A549 treated with dexamethasone at 1 μM for 4 hours (cell line): ENCODE measurements at places on chromosomes 16 and 17. TPM values are rescaled to one million over a fixed set of nuclear protein-coding genes. Genes with fewer than 3 reads are reported as not detected.

SMIM22 gene
- not detected in 5 replicates for total RNA-seq

ABCA9 gene
- 0.01 to 0.02 TPM in 2 of 5 replicates, not detected in the others for total RNA-seq

KRT13 gene
- total RNA-seq: 0.11 to 0.51 TPM (median 0.18 TPM) in 5 replicates

KRTAP1-1 gene
- total RNA-seq: not detected in 5 replicates

CBX1 gene
- 78.0 to 98.7 TPM (median 84.0 TPM) in 5 replicates for total RNA-seq

UBE2I gene
- 161 to 189 TPM (median 172 TPM) in 5 replicates for total RNA-seq

DNAI2 gene
- total RNA-seq: not detected in 5 replicates

USP32 gene
- total RNA-seq: 32.6 to 40.3 TPM (median 36.1 TPM) in 5 replicates

LGALS9B gene
- not detected in 5 replicates for total RNA-seq

GAST gene
- 0.22 to 0.50 TPM in 2 of 5 replicates, not detected in the others for total RNA-seq

SEPTIN1 gene
- total RNA-seq: 0.87 to 2.8 TPM (median 2.3 TPM) in 5 replicates

RNU2-1 gene
- total RNA-seq: not detected in 5 replicates

CCDC154 gene
- total RNA-seq: 0.07 to 0.34 TPM (median 0.11 TPM) in 5 replicates

SOX8 gene
- 2.2 to 4.2 TPM (median 3.6 TPM) in 5 replicates for total RNA-seq

MRPL45 gene
- total RNA-seq: 61.5 to 66.3 TPM (median 65.2 TPM) in 5 replicates

TENT4B gene
- 9.4 to 13.5 TPM (median 12.8 TPM) in 5 replicates for total RNA-seq

CDH11 gene
- total RNA-seq: 0.29 to 0.89 TPM (median 0.75 TPM) in 5 replicates

CCDC144A gene
- 0.58 to 1.7 TPM (median 1.5 TPM) in 5 replicates for total RNA-seq

ZFP3 gene
- total RNA-seq: 0.84 to 1.4 TPM (median 1.1 TPM) in 5 replicates
